Sigmoid colon (tissue), 7 donors: ENCODE measurements at places on chromosomes 13 and 19.

DNA sequence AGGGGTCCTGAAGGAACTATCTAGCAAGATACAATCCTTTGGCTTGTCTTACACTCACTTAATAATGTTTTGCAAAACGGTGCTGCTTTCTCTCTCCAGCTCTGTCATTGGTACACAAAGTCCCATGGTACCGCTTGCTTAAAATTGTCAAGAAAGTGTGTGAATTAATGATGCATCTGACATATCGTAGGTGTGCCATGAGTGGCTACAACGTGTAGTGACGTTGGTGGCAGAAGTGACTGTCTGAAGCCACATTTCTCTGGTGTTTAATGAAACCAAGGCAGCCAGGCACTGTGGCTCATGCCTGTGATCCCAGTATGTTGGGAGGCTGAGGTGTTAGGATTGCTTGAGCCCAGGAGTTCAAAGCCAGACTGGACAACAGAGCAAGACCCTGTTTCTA is 2.6 kb downstream of the HSH2D start:
- no peak for DNase-seq

- no peak for DNase-seq
Observed at GRCh38 chr19:46544651-46545050, 49.0 kb upstream of the PNMA8B start.

DNA sequence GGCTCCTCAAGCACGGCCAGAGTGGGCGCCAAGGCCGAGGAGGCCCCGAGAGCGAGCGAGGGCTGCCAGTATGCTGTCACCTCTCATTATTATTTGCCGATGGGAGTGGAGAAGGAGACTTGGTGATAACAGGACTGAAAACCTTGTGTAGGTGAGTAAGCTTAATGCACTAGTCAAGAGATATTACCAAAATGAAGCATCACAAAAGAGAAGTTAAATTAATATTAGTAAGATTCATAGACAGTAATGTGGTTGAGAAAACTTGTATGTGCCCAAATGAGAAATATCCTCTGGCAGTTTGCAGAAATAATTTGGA is 204.5 kb upstream of the SLITRK1 start:
- no peak for DNase-seq

- DNase-seq, result no peak
Observed at GRCh38 chr13:74168263-74168675, 34.1 kb upstream of the KLF12 start.

GRCh38 chr13:93244918-93245280 is 18.3 kb downstream of the GPC6 start:
- no peak for DNase-seq
